ENCODE measurements at places on chromosomes 12 and 14.

- DNase-seq = no peak
These were observed 6.4 kb downstream of the PDE1B start for GRCh38 chr12:54555670-54556257.

DNA sequence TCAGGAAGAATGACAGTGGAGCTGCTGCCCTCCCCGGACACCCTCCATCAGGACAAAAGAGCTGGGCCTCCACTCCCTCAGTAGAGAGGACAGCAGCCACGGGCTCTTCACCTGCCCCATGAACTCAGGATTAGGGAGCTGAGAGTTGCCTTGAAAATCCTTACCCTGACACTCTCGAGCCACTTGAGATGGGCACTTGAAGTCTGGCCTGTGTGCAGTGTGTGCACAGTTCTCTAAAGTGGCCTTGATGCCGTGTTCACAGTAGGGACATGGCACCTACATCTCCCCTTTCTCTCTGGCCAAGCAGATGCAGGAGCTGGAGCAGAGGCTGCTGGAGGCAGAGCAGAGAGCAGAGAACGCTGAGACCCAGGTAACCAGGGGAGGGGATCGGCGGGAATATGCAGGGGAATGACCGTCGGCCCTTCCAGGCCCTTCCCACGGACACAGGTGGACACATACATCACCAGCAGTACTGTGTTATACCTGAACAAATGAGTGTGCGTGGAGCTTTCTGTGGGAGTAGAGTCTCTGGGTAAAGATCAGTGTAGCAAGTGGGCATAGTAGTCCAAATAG, 22.5 kb downstream of the PLEKHH1 start:
- no peak for DNase-seq

GRCh38 chr14:46717211-46717610, 65.6 kb upstream of the RPL10L start:
- DNase-seq = no peak

DNA sequence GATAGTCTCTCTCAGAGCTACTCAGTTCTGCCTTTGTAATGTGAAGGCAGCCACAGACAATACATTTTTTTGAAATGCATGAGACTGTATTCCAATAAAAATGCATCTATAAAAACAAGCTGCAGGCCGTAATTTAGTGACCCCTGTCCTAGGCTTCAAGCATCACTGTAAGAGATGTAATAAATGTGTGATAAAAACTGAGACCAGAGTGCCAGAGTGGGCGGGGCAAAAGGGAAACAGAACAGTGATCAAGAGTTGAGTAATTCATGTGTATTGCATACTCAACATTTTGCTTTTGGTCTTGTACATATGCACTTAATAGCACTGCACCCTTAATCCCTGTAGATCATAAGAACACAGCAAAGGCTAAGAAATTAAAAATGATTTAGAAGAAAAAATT, 743.5 kb downstream of the DIO2 start:
- DNase-seq = no peak

- DNase-seq = no peak
These were observed 30.2 kb upstream of the SRGAP1 start for GRCh38 chr12:63814146-63814772.

- DNase-seq = no peak
These were observed 438.4 kb upstream of the DCN start for GRCh38 chr12:91620992-91621391.

DNA sequence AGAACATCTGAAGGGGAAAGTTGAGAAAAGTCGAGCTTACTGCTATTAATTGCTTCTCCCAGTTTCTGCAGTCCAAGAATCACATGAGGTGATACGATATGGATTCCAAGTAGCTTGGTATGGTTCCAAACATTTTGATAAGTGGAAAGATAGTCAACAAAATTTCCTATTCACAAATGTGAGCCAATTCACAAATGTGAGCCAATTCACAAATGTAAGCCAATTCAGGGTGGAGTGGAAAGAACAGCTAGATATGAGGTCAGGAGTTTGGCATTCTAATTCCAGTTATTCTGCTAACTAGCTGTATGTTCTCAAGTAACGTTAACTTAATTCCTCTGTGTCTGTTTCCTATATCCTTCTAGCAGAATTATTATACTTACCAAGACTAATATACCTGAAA, 37.6 kb upstream of the DHRS4 start:
- DNase-seq = no peak

DNA sequence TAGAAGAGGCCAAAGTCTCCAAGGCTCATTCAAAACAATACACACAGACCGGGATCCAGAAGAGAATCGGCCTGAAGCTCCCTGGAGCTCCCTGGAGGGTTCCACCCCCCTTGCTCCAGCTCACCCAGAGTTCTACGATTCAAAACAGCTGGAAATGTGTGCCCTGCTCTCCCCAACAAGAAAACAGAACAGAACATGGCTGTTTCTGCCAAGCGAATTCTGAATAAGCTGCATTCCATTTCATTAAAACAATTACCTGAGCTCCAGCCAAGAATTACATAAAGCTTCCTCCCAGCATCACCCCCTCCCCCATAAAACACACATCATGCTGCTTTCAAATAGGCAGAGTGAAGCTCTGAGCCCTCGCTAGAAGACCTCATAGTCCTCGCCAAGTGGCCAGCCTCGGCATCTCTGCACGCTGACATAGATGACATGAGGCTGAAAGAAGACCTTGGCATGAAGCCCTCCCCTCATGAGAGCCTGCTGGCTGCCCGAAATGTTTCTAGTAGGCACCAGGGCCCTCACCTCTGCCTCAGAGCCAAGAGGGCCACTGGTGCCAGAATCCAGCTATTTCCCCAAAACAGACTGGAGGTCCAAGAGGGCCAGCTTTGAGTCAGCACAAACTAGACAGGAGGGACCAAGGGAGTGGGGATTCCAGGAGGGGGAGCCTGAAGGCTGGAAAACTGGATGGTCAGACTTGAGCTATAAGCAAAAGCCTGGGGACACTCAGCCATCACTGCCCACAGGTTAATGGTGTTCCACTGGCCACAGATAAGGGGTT, 8.3 kb downstream of the PXN start:
- no peak for DNase-seq

GRCh38 chr14:22630486-22630885, 13.7 kb downstream of the OR6J1 start:
- no peak for DNase-seq

DNA sequence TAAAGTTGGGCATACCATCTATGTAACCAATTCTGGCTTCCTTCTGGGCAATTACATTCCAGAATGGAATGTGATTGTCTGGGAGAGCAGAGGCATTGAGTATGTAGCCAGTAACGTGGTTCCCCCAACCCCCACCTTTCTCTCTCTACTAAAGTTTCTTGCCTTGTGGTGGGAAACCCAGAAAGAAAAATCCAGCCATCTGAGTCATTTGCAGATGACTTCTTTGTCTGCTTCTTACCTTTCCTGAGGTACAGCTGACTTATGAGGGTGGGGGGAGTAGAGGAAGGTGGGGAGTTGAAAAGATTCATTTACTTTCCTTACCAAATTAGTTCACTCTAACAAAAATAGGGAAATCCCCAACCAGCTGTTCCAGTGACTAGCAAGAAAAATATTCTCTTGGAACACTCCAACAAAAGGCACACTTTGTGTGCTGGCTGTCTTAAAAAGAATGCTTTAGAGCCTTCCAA, 112.1 kb upstream of the FRMD6 start:
- no peak for DNase-seq

DNA sequence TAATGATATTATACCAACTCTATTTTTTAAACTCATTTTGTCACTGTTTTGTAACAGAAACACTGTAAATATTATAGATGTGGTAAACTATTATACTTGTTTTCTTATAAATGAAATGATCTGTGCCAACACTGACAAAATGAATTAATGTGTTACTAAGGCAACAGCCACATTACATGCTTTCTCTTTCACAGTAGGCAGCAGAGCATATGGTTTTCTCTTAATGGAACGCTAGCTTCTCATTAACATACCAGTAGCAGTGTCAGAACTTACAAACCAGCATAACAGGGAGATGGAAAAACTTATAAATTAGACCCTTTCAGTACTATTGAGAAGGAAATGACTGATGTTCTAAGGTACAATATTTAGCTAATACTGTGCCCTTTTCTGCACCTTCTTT, 398.8 kb downstream of the PRKD1 start:
- DNase-seq = no peak

DNA sequence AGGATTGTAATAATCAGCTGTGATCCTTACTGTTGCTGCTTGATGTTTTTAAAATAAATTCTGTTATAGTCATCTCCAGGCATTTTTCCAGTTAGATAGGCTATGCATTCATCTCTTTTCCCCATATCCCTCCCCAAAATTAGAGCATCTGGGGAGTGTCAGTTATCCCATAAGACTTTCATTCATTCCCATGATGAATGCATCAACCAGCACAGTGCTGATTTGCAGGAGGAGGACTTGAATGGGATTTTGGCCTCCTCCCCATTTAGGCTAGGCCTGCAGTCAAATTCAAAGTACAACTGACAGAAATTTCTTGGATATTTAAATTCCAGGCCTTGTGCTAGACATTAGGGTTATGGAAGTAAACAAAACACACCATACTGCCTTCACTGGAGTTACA, 99.8 kb downstream of the AEBP2 start:
- DNase-seq = no peak

- no peak for DNase-seq
These were observed 45.1 kb downstream of the AKAP6 start for GRCh38 chr14:32374155-32374554.

GRCh38 chr14:66514213-66514612, 6.3 kb downstream of the GPHN start:
- no peak for DNase-seq

- DNase-seq = no peak
These were observed 126.9 kb upstream of the AMIGO2 start for GRCh38 chr12:47206450-47207339.

- DNase-seq = no peak
These were observed 1397.3 kb upstream of the TMEM132C start for GRCh38 chr12:126869644-126870043.

All from stimulated activated CD4-positive, alpha-beta T cell treated with anti-CD3 and anti-CD28 coated beads, Interleukin-12 subunit alpha, Interleukin-12 subunit beta, amount 100 ng/mL, for 4 hours (primary cell).